ENCODE measurements at places on chromosomes 7 and 10.

DNA sequence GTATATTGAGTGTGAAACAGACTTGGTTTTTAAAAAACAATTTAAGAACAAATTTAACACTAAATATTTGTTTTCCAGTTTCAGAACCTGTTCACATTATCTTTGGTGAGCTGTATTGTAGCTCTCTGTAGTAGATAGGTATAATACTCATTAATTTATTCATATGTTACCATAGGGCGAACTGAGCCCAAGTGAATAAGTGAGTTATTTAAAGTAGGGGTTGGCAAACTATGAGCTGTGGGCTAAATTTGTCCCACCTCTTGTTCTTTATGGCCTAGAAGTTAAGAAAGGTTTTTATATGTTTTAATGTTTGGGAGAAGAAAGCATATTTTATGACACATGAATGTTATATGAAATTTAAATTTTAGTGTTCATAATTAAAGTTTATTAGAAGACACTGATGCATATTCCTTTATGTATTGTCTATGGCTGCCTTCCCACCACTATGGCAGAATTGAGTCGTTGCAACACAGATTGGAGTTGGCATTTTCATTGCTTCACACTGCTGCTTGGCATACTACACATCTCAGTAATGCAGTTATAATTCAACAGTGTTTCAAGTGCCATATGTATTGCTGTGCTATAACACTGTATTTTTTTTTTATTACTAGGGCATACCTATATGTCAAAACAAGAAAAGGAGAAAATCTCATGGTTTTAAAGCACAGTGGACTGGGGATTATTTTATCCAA, 146.5 kb downstream of the ADK start:
- no peak for ATAC-seq

GRCh38 chr7:122305475-122306319, 1.1 kb upstream of the FEZF1 start:
- ATAC-seq: peak; percentile 60

DNA sequence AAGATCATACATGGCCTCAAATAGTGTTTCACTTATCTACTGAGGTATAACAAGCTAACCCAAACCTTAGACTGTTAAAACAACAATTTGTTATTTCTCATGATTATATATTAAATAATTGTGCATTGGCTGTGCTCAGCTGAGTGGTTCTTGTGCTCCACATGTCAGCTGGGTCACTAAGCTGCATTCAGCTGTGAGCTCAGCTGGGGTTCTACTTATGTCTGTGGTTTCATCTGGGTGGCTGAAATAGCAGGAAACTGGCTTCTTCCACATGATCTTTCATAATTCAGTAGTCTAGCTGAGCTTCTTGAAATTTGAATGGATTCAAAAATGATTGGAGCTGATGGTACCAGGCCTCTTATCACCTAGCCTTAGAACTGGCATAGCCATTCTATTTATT, 181.8 kb upstream of the CSTF2T start:
- no peak for ATAC-seq

GRCh38 chr7:120992965-120993494, 4.5 kb downstream of the CPED1 start:
- ATAC-seq: peak; percentile 75

DNA sequence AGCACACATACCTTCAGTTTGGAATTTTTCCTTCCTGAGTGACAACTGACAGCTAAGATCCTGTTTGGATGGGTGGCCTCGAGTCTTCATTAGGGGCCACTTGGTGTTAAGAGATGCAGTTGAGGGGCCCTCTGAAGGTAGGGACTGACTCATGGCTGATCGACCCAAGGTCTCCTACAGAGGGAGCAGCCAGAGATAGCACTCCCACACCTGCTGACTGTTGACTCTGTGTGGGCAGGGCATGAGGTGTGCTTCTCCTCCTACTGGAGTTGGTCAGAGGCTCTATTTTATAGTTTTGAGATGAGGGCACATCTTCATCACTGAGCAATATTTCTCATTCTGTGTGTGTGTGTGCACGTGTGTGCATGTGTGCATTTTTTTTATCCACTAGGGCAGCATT, 378.8 kb upstream of the PODXL start:
- ATAC-seq: no peak

- no peak for ATAC-seq
These were observed 1010.2 kb downstream of the DNAJB9 start for GRCh38 chr7:109579901-109580300.

- ATAC-seq: peak; percentile 39
These were observed 988 bp upstream of the EN2 start for GRCh38 chr7:155456738-155457543.

- peak; percentile 13 for ATAC-seq
These were observed 129.8 kb downstream of the BUB3 start for GRCh38 chr10:123284022-123284421.

DNA sequence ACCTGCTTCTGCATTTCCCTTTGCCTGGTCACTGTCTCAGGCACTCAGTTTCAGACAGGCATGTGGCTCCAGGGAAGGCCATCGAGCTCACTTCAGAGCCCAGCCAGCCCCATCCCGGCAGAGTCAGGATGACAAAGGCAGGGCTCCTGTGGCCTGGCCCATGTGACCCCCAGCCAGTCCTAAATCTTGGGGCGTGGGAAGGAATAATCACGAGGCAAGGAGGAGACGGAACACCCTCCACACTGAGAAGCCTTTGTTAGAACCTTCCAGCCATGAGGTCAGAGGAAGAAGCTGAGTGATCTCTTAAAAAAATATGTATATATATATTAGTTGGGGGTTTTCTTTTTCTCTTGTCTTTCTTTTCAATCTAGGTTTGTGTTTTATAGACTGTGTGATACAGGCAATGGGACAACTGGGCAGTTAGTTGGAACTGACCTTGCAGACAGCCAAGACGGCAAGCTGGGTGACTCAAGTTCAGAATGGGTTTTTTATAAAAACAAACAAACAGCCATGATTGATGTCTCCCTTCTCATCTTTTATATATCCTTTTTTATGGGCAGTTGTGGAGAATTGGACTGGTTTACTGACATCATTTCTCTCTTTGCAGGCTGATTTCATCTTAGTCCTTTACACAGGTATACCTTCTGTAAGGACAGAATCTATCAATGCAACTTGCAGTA, 60.8 kb downstream of the CHN2 start:
- peak; percentile 70 for ATAC-seq

DNA sequence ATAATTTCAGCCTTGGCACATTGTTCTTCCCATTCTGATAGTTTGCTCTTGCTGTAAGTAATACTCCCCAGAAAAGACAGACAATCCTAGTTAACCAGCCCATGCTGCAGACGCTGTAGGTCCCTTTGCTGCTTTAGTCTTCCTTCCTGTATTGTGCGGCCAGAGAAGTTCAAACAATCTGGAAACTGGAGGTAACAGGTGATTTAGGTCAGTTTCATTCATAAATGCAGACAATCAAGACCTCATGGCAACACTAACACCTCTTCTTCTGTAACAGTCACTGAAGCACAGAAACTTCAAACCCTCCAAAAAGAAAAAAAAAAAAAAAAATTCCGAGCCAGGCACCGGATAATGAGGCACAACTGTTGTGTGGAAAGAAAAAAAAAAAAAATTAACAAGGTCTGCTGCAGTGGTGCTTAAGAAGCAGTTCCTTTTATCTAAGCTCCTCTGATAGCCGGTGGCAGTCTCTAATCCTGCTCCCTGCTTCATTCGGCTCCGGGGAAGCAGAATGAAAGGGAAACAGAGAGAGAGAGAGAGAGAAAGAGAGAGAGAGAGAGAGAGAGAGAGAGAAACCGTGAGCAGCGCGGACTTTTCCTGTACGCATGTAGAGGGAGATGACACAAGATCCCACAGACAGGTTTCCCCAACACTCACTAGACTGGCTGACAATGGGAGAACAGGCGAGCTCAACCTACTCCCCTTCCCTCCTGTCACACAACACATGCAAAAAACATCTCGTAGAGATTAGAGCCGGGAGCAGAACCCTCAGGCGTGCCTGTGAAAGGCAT, at the start of gene SEMA3A:
Gene SEMA3A (minus strand): TSS at position 306 of the 788 bp plus-strand sequence. CDS start 203 bp downstream, at position 103.
- peak; percentile 87 for ATAC-seq

- no peak for ATAC-seq
These were observed 13.8 kb upstream of the TECPR1 start for GRCh38 chr7:98265841-98266271.

GRCh38 chr7:89023877-89024276, 228.3 kb upstream of the TEX47 start:
- ATAC-seq: no peak
